NCI-H1436 (cell line): ENCODE measurements at places on chromosomes 6 and 20.

DNA sequence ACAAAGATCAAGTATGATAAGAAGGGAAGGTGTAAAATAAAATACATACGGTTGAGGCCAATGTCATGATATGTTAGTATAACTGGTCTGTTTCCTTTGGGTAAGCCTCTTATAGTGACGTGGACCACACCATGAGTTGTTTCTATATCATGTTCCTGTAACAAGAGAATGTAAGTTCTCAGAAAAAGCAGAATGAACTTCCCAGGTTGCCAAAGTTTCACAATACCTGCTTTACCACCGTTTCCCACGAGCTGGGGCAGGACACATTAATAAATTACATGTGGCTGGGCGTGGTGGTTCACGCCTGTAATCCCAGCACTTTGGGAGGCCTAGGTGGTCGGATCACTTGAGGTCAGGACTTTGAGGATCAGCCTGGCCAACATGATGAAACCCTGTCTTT is 42.6 kb upstream of the SLA2 start:
- DNase-seq: no peak

DNA sequence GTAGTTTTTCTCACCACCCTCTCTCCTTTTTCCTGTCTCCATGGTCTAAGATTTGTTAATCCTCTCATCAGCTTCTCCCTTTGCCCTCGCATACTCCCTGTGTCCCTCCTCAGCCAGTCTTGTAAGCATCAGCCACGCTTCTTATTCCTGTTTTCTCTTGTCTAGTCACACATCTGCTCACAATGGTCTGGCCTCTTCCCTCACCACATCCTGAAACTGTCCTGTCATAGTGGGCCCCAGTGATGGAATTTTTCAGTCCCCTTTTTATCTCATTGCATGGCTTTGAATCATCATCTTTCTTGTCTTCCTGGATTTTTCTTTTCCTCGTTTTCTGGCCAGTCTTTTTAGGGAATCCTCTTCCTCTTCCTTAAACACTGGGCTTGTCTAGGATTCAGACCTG is 57.2 kb downstream of the GFRA4 start:
- no peak for DNase-seq

DNA sequence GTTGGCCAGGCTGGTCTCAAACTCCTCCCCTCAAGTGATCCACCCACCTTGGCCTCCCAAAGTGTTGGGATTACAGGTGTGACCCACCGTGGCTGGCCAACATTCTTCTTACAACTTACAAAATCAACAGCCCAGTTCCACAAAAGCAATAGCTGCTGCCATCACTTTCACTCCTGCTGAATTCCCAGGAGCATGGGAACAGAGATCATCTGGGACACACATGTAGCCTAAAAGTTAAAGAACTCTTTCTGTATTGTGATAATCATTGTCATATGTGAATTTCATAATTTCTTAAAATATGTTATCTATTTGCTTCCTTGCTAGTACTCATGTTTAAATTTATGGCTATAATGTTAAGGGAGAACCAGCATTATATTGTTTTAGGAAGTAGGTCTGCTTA is 51.7 kb downstream of the NCOA6 start:
- no peak for DNase-seq

DNA sequence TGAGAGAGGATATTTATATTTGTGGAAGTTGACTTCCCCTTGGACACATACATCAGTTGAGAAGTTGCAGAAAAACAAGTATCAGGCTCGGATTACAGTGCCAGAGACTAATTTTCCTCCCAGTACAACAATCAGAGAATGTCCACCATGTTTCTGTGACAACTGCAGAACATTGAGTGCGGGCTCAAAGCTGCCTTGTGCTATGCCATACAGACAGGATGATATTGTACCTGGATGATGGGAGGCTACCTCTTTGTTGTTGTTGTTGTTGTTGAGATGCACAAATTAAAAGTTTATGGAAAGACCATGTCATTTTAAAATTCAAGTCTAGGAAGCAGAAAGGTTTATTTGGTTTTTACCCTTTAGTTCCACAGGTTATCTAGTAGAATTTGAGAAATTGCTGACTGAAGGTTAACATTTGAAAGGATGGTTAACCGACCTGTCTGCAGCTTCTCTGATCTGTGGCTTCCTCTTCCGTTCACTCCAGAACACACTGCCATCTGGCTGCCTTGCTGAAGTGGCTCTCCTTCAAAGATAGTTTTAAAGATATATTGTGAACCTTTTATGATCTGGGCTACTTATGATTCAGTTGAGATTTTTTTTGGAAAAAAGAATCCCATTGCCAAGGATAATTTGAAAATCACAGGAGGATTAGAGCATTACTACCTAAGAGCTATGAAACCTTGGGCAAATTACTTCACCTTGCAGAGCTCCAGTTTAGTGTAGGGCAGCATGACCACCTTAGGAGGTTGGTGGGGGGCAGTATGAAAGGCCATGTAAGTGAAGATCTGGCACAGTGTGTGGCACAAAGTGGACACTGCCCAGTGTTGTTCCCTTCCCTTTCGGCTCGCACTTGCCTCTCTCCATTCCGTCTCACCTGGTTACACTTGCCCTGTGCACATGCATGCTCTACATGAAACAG is 15.9 kb downstream of the TMEM200A start:
- no peak for DNase-seq

- no peak for DNase-seq
These were observed 284.6 kb downstream of the CDC5L start for GRCh38 chr6:44672086-44672485.

DNA sequence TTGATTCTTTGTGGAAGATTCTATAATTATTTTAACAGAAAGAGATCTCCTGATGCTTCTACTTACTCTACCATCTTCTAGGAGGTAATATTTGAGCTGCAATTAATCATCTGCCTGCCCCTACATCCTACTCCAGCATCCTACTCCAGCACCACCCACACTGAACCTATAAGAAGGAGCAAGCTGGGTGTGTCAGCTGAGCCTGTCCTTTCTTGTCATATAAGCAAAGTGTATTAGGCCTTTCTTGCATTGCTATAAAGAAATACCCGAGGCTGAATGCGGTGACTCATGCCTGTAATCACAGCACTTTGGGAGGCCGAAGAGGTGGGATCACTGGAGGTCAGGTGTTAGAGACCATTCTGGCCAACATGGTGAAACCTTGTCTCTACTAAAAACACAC is 84.2 kb upstream of the ARG1 start:
- no peak for DNase-seq

DNA sequence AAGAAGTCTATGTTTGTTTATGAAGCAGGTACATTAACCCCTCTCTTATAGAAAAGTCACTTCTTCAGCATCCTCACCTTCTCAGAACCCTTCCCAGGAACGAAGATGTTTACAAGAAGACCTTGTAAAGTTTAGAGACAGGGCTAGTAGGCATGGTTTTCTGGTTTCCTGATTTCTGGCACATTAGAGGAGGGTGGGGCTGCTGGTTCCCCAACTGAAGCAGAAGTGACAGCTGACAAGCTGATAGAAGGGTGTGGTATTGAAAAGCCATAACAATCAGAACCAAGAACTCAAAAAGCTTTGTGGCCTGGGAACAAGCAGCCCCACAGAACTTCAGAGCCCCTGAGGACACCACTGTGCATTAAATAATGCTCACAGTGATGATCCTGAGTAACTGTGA is 91.2 kb downstream of the RTN4IP1 start:
- DNase-seq: no peak

DNA sequence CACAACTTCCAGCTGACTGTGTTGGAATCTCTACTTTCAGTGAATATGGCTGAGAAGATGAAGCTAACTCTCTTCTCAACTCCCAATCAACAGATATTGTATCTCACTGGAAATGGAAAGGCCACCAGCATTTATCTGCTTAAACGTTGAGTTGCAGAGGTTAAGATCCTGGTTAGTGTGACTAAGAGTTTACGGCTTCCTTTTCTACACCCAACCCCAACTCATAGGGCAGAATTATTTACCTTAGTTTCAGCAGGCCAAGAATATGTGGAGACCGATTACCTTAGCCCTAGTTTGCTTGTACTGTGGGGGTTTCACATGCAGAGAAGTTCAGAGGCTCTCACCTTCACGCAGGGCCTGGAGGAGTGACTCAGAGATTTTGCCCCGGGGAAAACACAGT is 1026.6 kb downstream of the EYS start:
- DNase-seq: no peak

DNA sequence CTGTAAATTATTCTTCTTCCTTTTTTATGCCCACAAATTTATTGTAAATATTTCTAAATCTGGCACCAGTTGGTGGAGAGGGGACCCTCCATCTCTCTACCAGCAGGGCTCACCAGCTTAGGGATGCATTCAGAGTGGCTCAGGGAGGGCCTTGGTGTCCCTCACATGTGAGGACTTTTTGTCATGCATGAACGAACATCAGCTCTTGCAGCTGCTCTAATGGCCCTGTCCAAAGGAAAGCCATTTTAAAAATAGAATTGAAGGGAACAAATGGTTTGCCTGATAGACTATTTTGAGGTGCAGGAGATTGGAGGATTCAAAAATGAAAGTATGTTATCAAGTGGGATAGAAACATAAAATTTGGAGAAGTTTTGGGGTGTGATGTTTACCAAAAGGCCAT is 37.5 kb upstream of the KLHL31 start:
- no peak for DNase-seq

DNA sequence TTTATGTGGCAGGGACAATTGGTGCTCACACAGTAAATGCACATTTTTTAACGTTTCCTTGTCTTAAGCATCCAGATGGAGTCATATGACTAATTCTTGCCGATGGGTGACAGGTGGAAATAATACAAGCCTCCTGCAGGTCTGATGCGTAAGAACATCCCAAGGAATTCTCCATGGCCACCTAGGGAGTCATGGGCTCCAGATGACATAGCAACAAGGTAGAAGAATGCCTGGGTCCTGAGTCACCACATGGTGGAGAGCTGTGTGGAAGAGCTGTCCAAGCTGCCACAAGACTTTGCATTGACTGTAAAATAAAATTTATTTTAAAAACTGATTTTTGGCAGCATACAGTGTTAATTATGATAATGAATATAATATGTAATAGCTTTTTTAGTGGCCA is 77.0 kb upstream of the MAP3K7 start:
- no peak for DNase-seq
